ENCODE measurements at places on chromosomes 16 and 17. TPM values are rescaled to one million over a fixed set of nuclear protein-coding genes. Genes with fewer than 3 reads are reported as not detected.

- no peak overlapping the region for H3K27ac ChIP-seq
- no peaks in the 10 kb centered on the region for H3K27me3 ChIP-seq
- H3K4me1 ChIP-seq: peaks cover 33% of the 10 kb centered on the region
- DNase-seq: no peak
- no peak overlapping the region for H3K4me3 ChIP-seq
Observed at GRCh38 chr16:30473231-30474073, 910 bp downstream of the ITGAL start.

DNA sequence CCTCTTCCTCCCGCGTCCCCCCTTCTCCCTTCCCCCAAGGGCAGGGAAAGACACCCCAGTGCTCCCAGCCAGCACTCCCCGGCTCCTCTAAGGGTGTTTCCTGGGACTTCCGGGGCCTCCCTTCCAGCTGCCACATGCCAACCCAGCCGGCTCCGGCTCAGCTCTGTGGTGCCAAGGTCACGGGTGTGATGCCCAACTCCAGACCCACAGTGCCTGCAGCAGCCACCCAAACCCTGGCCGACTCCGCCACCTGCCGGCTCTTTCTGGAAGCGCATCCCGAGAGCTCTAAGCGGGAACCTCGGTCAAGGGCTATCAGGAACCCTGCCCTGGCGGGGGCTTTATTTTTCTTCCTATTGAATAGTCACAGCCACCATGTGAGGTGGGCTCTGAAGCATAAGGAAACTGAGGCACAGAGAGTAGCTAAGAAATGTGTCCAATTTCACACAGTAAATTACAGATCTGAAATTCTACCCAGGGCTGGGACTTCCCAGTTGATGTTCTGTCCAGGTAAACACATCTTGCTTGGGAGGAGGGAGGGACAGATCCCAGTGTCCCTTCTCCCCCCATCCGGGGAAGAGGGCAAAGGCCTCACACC, 3.3 kb upstream of the PPP1R1B start:
- 0 out of 2 replicates have a peak overlapping the region, but pooled peaks have one; percentile 50 for H3K4me3 ChIP-seq
- H3K36me3 ChIP-seq: no peaks in the 10 kb centered on the region
- peaks cover 42% of the 10 kb centered on the region for H3K4me1 ChIP-seq
- H3K27ac ChIP-seq: no peak overlapping the region

DNA sequence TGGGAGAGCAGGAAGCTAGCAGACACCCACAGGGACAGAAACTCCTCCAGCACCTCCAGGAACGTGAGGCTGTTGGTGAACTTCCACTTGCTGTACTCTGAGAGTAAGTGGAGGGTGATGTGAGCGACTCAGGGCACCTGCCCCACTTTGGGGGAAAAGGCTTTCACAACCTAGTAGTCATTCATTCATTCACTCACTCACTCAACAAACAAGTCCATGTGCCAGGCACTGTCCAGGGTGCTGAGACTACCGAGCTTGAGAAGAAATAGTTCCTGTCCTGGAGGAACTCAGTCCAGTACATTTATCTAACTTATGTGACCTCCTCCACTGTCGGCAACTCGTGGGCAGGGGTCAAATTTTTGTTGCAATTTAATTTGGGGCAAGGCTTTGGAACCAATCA, 26.6 kb downstream of the LGALS9 start:
- H3K36me3 ChIP-seq: no peaks in the 10 kb centered on the region
- peaks cover 3% of the 10 kb centered on the region for H3K4me1 ChIP-seq
- no peak overlapping the region for H3K4me3 ChIP-seq
- H3K27me3 ChIP-seq: no peaks in the 10 kb centered on the region
- DNase-seq: peak; percentile 55

The SYCE1L gene
- total RNA-seq: not detected

- no peaks in the 10 kb centered on the region for H3K36me3 ChIP-seq
- no peak overlapping the region for H3K27ac ChIP-seq
- H3K4me1 ChIP-seq: peaks cover 7% of the 10 kb centered on the region
- H3K27me3 ChIP-seq: no peaks in the 10 kb centered on the region
- DNase-seq: no peak
- no peak overlapping the region for H3K4me3 ChIP-seq
Observed at GRCh38 chr17:19755821-19756510, 7.9 kb upstream of the ALDH3A1 start.

The LGALS9 gene
- 5.4 TPM for total RNA-seq

- H3K4me1 ChIP-seq: no peaks in the 10 kb centered on the region
- no peaks in the 10 kb centered on the region for H3K36me3 ChIP-seq
- H3K4me3 ChIP-seq: no peak overlapping the region
- no peaks in the 10 kb centered on the region for H3K27me3 ChIP-seq
- no peak for DNase-seq
- no peak overlapping the region for H3K27ac ChIP-seq
Observed at GRCh38 chr17:77419547-77420094, 278.9 kb downstream of the SEC14L1 start.

GRCh38 chr17:65559804-65560627, 1.4 kb downstream of the AXIN2 start:
- peak overlapping the region; percentile 59 for H3K4me3 ChIP-seq
- peaks cover 4% of the 10 kb centered on the region for H3K4me1 ChIP-seq
- H3K27me3 ChIP-seq: no peaks in the 10 kb centered on the region
- no peaks in the 10 kb centered on the region for H3K36me3 ChIP-seq

DNA sequence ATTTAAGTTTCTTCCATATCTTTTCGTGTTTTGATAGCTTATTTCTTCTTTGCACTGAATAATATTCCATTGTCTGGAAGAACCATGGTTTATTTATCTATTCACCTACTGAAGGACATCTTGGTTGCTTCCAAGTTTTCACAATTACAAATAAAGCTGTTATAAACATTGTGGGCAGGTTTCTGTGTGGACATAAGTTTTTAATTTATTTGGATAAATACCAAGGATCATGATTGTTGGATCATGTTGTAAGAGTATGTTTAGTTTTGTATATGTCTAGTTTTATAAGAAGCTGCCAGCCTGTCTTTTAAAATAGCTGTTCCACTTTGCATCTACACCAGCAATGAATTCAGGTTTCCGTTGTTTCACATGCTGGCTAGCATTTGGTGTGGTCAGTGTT, 339.4 kb downstream of the CDH11 start:
- H3K4me3 ChIP-seq: no peak overlapping the region
- H3K27ac ChIP-seq: no peak overlapping the region
- no peaks in the 10 kb centered on the region for H3K4me1 ChIP-seq
- no peaks in the 10 kb centered on the region for H3K36me3 ChIP-seq

GRCh38 chr17:45345554-45346215, 28.9 kb upstream of the MAP3K14 start:
- H3K27ac ChIP-seq: no peak overlapping the region
- H3K4me3 ChIP-seq: no peak overlapping the region
- DNase-seq: no peak
- no peaks in the 10 kb centered on the region for H3K4me1 ChIP-seq

GRCh38 chr16:85978291-85978775, 79.4 kb downstream of the IRF8 start:
- no peaks in the 10 kb centered on the region for H3K36me3 ChIP-seq
- no peak overlapping the region for H3K27ac ChIP-seq
- H3K4me3 ChIP-seq: no peak overlapping the region
- no peak for DNase-seq

- H3K27ac ChIP-seq: no peak overlapping the region
- no peak for DNase-seq
- no peaks in the 10 kb centered on the region for H3K36me3 ChIP-seq
Observed at GRCh38 chr16:64540434-64540833, 581.4 kb downstream of the CDH11 start.

DNA sequence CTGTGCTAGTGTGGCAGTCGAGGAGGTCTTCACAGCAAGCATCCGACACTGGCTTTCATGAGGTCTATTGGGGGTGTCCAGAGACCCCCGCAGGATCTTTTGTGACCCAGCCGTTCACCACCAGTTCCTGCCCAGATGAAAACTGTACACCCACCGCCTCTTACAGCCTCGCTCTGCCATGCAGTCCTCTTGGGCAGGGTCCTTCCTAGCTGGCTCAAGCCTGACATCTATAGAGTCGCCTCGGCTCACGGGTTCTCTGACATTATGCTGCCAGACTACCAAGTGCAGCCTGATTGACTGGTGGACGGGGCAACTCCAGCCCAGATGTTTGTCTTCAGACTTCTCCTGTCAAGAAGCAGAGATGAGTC, 14.6 kb upstream of the CLEC10A start:
- H3K27me3 ChIP-seq: no peaks in the 10 kb centered on the region
- H3K4me1 ChIP-seq: no peaks in the 10 kb centered on the region
- DNase-seq: no peak
- H3K36me3 ChIP-seq: no peaks in the 10 kb centered on the region

DNA sequence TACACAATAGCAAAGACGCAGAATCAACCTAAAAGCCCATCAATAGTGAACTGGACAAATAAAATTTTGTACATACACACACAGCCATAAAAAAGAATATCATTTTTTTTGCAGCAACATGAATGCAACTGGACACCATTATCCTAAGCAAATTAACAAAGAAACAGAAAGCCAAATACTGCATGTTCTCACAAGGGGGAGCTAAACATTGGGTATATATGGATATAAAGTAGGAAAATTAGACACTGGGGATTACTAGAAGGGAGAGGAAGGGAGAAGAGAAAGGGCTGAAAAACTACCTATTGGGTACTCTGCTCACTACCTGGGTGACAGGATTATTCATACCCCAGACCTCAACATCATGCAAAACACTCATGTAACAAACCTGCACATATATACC, 28.2 kb downstream of the ADAMTS18 start:
- H3K4me3 ChIP-seq: no peak overlapping the region
- no peak overlapping the region for H3K27ac ChIP-seq
- H3K36me3 ChIP-seq: no peaks in the 10 kb centered on the region
- H3K4me1 ChIP-seq: no peaks in the 10 kb centered on the region

- no peaks in the 10 kb centered on the region for H3K36me3 ChIP-seq
- H3K27me3 ChIP-seq: no peaks in the 10 kb centered on the region
- no peak overlapping the region for H3K27ac ChIP-seq
- H3K4me1 ChIP-seq: peaks cover 8% of the 10 kb centered on the region
Observed at GRCh38 chr16:2490190-2491105, 15.5 kb downstream of the TBC1D24 start.

The EPN3 gene
- not detected for total RNA-seq

The HBA1 gene
- total RNA-seq: not detected

DNA sequence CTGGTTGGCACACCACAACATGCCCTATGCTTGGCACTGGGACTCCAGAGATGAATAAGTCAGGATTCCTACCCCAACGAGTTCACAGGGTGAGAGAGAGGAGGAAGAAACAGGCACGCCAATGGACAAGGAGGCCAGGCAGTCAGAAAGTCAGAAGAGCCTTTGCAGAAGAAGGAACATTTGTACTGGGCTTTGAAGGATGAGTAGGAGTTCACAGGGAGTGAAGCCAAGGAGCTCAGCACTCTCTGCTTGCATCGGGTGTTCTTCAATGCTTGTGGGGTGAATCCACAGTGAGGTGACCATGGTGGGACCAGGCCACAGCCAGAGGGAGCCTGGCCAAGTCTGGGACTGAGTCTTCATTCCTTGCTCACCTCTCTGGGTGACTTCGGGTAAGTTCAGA, 47.5 kb downstream of the AIPL1 start:
- H3K36me3 ChIP-seq: no peaks in the 10 kb centered on the region
- H3K27ac ChIP-seq: no peak overlapping the region
- H3K27me3 ChIP-seq: no peaks in the 10 kb centered on the region
- DNase-seq: no peak
- H3K4me3 ChIP-seq: no peak overlapping the region

The CACNA1G gene
- not detected for total RNA-seq

- DNase-seq: no peak
- H3K36me3 ChIP-seq: no peaks in the 10 kb centered on the region
- H3K4me1 ChIP-seq: peaks cover 34% of the 10 kb centered on the region
- no peaks in the 10 kb centered on the region for H3K27me3 ChIP-seq
- H3K27ac ChIP-seq: no peak overlapping the region
- H3K4me3 ChIP-seq: no peak overlapping the region
Observed at GRCh38 chr17:72967977-72968585, 124.4 kb downstream of the SLC39A11 start.

DNA sequence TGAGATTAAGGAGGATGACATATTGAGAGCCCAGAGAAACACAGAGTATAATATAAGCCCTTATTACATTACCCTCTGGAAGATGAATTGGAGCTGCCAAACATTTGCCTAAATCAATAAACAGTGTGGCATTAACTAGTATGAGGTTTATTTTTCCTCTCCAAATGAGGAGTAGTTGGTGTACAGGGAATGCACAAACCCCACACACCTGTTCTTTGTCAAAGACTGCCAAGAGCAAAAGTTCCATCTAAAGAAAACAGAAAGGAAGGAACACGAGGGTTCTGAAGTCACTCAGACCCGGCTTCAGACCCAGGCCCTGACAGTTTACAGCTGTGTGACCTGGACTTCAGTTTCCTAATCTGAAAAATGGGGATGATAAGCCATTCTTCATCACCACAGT, 138.1 kb downstream of the SHISA9 start:
- DNase-seq: no peak
- no peak overlapping the region for H3K27ac ChIP-seq
- no peaks in the 10 kb centered on the region for H3K4me1 ChIP-seq
- H3K27me3 ChIP-seq: no peaks in the 10 kb centered on the region
- H3K4me3 ChIP-seq: no peak overlapping the region

- DNase-seq: no peak
- H3K4me1 ChIP-seq: no peaks in the 10 kb centered on the region
- H3K27me3 ChIP-seq: no peaks in the 10 kb centered on the region
- no peak overlapping the region for H3K27ac ChIP-seq
- no peak overlapping the region for H3K4me3 ChIP-seq
Observed at GRCh38 chr17:4161192-4161966, 18.4 kb downstream of the CYB5D2 start.

DNA sequence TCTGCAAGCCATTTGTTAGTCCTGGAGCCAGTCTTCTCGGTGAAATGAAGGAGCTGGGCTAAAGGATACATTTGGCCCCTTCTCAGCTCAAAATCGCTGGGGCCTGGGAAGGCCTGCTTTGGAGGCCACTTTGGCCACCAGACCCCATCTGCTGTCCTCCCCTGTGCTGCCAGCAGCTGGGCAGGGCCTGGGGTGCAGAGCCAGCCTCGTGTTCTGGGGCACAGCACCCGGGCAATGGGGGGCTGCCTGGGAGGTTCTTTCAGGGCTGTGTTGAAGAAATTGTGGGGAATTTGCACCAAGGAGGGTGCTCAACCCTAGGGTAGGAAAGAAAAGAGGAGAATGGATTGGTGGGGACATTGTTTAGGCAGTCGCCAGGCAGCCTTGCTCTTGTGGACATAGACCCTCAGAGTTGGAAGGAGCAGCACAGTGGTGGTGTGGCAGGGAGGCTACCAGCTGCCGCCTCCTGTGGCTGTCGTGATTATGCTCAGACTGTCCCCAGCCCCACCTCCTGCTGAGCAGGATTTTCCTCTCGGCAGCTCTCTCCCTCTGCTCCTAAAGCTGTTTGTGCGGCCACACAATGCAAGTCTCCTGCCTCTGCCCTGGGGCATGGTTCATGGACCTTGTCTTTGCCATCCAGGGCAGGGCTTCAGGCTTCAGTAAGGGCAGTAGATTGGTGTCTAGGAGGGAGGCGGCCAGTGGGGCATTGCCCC, 174.8 kb downstream of the NTN1 start:
- H3K4me1 ChIP-seq: no peaks in the 10 kb centered on the region
- no peaks in the 10 kb centered on the region for H3K36me3 ChIP-seq
- no peaks in the 10 kb centered on the region for H3K27me3 ChIP-seq
- H3K4me3 ChIP-seq: no peak overlapping the region
- no peak overlapping the region for H3K27ac ChIP-seq
- no peak for DNase-seq

Data from Karpas-422 (cell line).